CD4-positive, alpha-beta T cell treated with Interleukin-21 for 1 hour (primary cell): ENCODE measurements at places on chromosomes 5 and 9.

DNA sequence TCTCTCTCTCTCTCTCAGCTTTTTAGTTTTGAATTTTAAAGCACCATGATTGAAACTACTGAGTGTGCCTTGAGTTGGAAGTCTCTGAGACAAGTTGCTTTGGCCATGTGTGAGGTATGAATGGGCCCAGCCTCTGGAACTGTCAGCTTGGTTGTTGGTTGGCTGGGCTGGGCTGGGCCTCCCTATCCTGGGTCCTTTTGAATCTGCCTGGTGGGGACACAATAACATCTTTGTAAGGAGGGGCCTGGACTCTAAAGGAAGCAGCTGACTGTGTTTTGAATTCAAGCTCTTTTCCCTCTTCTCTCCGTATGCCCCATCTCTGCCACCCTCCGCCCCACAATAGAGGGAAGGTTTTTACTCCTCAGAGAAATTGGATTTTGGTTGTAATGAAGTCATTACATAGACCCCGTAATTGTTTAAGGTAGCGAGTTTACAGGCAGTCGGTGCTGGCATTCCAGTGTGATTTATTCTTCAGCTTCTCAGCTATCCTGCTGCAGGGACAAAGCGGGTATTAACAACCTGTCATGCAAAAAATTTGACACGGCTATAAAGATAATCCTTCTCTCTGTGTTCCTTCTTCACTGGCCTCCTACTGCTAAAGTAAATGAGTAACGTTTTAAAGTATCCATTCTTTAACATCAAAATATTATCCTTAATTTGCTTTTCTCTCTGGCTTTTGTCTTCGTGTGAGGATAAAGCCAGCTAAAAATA is 105.4 kb downstream of the DAPK1 start:
- no peak for DNase-seq

DNA sequence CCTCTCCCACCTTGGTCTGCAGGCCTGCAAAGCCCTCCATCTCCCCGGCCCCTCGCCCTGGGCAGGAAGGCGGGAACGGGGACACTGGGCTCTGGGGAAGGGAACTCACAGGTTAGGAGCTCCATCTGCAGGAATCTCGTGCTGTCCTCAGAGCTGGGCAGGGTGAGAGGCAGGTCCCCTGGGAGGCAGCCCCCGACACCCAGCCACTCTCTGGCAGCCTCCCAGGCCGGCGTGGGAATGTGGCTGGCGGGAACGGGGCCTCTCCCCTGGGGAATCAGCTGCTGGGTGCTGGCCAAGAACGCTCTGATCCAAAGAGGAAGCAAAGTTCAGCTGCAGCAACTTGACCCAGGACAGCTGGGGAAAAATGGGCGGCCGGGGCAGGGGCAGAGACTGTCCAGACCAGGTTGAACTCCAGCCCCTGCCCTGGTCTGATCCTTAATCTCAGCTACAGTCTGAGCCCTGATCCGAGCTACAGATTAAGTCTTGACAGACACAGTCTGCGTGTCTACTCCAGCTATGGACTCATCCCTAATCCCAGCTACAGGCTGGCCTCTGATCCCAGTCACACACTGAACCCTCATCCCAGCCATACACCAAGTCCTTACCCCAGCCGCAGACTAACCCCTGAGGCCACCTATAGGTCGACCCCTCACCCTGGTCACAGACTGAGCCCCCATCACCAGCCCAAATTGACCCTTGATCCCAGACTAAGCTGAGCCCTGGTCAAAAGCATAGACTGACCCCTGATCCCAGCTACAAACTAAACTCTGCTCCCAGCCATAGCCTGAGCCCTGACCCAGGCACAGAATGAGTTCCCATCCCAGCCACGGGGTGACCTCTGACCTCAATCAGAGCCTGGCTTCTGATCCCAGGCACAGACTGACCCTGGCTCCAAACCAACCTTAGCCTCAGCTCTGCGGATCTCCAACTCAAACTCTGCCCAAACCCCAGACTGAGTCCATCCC is 37.3 kb upstream of the EGFL7 start:
- no peak for DNase-seq

- no peak for DNase-seq
These were observed 23.3 kb downstream of the FAM81B start for GRCh38 chr5:95414451-95414850.

- DNase-seq, result no peak
These were observed 439.9 kb downstream of the GADD45G start for GRCh38 chr9:90044710-90045151.

GRCh38 chr9:132546148-132547051 is 36.0 kb upstream of the BARHL1 start:
- DNase-seq, result no peak

DNA sequence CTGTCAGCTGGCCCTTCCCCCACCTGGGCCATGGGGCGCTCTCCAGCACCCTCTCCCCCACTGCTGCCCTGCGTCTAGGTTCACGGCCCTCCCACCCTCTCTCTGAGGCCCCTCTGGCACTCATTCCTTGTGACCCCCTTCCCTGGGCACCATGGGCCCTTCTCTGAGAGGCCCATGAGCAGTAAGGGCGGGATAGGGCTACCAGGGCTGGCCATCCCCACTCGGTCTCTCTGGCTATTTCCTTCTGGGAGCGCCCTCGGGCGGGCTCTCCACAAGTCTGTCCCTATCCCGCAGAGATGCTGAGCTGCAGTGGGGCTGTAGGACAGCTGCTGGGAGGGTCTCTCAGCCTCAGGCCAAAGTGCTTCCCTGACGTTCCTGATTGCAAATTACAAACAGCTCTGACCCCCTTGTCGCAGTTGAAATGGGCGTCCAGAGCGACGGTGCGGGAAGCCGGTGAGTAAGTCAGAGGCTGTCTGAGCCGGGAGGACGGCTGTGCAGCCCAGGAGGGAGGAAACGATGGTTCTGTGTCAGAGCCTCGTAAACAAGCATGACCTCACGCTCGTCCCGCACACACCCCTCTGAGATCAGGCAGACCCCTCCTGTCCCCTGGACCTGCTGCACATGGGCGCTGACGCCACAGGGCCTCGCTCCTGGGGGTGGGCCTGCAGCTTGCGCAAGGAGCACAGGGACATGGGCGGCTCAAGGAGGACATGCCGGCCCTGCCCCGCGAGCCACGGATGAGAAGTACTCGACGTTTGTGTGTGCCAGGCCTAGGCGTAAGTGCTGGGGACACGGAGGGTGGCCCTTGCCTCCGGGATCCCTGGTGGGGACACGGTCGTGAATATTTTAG is 36.3 kb upstream of the GFPT2 start:
- DNase-seq, result no peak

- no peak for DNase-seq
These were observed 42.0 kb downstream of the AMBP start for GRCh38 chr9:114035845-114036801.

DNA sequence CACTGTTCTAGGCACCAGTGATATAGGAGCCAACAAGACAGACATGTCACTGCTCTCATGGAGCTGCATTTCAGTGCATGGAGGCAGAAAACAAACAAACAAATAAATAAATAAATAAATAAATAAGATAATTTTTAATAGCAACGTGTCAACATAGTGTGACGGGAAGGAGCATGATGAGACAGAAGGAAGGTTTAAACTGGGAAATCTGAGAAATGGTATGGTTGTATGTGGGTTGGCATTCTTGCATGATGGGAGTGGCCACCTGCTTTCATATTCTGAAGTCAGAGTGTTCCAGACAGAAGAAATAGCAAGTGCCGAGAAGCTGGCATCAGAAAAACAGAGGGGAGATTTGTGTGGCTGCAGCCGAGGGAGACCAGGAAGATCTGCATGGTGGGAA is at the start of gene PCA3:
PCA3 (plus strand) TSS at position 301 of the 400 bp plus-strand sequence.
- no peak for DNase-seq

- DNase-seq, result peak; percentile 59
These were observed at the start of gene TRIM14 for GRCh38 chr9:98118640-98119601. Gene TRIM14 (minus strand): TSS chr9:98119222. CDS start chr9:98119188, 34 bp downstream.

DNA sequence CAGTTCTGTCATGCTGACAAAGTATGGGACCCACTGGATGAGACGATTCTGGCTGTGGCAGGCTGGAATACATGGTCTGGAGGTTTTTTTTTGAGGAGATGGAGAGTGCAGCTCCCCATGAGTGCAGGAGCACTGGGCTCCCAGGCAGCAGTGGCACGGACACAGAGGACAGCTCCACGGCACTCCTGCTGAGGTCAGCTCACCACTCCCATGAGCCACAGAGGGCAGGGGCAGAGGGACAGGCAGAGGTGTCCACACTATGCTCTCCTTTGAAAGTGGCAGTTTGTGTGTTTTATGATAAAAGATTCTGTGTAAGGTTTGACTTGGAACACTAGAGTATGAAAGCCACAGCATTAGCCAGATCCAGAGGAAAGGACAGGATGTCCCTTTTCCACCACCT is 114.4 kb downstream of the UBE2R2 start:
- no peak for DNase-seq

DNA sequence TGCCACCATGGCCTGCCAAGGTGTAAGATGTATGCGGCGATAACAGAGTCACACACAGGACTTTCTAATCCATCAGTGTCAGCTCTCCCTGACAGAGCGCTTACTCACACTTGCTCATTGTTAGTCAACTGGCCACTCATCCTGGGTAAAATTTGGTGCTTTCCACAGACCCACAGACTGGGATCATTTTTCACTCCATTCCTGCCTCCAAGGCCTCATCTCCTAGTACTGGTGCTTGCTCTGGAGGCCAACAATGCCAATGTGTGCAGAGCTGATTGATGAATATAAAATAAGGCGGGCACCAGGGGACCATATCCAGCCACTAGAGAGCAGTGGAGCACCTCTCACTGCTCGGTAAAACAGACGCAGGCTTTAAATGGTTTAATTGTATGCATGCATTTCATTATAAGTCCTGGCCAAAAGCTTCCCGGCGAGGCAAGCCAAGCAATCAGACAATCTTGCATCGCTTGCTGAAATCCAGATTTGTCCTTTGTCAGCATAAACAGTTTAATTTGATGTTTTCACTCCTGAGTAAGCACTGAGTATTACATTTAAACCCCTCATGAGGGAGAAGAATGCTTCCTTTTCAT is 22.3 kb downstream of the PSMB7 start:
- no peak for DNase-seq

DNA sequence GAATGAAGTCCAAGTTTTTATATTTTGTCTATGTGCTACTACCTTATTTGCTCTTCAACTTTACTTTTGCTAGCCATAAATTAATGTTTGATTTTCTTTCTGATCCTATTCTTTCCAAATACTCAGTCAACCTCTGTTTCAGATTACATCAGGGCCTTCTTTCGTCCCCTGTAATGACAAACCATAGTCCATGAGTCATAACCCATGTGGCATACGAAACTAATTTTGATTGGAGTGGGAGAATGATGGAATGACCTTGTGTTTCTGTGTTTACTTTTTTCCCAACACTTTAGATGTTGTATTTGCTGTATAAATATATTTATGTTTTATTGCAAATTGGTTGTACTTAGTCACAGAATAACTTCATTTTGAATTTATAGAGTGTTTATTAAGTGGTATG is 1043.1 kb downstream of the DTWD2 start:
- no peak for DNase-seq

DNA sequence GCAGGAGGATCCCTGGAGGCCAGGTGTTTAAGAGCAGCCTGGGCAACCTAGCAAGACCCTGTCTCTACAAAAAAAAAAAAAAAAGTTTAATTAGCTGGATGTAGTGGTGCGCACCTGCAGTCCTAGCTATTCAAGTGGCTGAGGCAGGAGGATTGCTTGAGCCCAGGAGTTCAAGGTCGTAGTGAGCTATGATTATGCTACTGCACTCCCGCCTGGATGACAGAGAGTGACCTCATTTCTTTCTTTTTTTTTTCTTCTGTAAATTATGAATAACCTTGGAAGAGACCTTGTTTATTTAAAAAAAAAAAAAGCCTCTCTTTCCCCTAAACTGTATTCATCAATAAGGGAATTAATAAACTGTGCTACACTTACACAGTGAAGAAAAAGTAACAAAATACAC is 43.6 kb upstream of the SLC30A5 start:
- no peak for DNase-seq

- DNase-seq, result no peak
These were observed 18.7 kb downstream of the XRCC4 start for GRCh38 chr5:83095957-83096539.

GRCh38 chr5:139226131-139226530 is 28.0 kb upstream of the SIL1 start:
- no peak for DNase-seq

DNA sequence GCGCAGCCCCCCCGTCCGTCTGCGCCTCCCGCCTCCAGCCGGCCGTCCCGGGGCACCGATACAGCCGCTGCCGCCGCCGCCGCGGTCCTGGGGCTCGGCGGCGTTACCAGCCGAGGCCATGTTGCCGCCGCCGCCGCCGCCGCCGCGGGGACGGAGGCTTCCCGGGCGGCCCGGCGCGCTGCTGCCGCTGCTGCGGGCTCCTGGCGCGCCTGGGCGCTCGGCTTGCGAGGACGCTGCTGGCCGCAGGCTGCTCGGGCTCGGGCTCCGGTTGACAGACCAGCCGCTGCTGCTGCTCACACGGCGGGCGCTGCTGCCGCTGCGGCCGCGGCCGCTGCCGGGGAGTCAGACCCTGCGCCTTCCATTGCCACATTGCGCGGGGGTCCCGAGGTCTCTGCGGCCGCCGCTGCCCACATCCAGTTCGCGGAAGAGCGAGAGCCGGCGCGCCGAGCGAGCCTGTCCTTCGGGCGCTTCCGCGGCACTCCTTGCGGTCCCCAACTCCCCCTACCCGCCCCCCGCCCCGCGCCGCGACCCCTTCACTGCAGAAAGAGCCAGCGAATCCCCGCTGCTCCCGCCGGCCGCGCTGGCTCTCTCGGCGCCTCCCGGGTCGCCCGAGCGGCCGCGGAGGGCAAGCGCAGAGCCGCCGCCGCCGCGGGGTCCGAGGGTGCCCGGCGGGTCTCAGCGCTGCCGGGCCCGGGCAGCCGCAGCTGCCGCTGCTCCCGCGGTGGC is 8.4 kb downstream of the PTCH1 start:
- DNase-seq, result no peak

GRCh38 chr9:94864196-94864595 is 137.7 kb downstream of the AOPEP start:
- no peak for DNase-seq

DNA sequence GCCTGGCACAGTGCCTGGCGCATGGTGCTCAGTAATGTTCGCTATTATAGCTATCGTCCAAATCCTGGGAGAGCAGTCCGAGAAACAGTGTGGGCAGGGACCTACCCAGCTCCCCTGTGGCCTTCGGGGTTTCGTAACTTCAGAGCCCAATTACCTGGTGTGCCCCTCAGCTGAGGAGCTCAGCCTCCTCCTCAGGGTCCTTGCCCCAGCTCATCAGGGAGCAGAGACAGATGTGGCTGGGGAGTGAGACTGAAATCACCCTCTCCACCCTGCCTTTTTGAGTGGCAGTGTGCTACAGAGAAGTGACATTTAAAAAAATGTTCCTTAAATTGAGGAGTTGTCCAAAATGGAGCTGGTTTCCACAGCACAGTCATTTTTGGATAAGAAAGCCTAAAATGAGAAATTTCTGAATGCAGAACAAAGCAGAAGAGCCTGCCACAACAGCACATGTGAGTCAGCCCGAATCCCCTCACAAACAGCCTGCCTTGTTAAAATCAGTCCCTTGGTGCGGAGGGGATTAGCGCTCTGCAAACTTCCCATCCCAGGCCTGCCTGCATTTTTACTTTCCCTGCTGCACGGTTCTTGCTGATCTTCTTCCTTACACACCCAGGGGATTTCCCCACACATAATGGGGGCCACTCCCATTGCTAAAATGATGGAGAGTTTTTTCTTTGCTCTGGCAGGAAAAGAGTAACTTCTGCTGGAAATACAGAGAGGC is 78.1 kb upstream of the PITX1 start:
- DNase-seq, result no peak
